ENCODE measurements at places on chromosomes 3 and 15. TPM values are rescaled to one million over a fixed set of nuclear protein-coding genes. Genes with fewer than 3 reads are reported as not detected.

The OXTR gene
- total RNA-seq, result 0.78 TPM

- DNase-seq, result no peak
Observed at GRCh38 chr3:50383750-50384149, 24.4 kb upstream of the TMEM115 start.

DNA sequence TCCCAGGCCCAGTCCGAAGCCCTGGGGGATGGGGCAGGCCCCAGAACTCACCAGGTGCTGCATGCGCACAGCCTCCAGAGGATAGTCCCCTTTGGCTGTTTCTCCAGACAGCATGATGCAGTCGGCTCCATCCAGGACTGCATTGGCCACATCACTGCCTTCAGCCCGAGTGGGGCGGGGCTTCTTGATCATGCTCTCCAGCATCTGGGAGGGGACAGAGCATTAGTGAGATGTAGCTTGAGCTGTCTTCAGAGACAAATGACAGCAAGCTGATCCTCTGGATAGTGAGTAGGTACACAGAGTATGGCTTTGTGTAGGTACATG lies 9.1 kb upstream of the GRAMD2A start:
- DNase-seq, result no peak

GRCh38 chr3:130517602-130518001 lies 625 bp downstream of the COL6A6 start:
- no peak for DNase-seq
